Inflammatory macrophage treated with lipopolysaccharide for 4 hours (primary cell): ENCODE measurements at places on chromosomes 7 and 10.

DNA sequence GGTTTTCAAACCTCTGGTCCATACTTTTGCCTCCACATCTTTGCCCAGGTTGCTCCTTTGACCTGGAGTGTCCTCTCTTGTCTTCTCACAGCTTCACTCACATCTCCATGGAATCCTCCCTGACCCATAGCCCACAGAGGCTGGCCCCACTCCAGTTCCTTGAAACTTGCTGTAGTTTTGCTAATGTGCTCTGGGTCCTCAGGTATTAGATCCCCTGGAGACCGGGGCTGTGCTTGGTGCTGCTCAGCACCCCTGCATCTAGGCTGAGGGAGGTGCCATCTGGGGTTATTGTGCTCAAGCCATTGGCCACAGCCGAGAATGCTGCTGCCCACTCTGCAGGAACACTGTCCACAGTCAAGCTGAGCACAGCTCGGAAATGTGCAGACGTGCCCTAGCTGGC, 16.5 kb downstream of the KNDC1 start:
- no peak for DNase-seq

DNA sequence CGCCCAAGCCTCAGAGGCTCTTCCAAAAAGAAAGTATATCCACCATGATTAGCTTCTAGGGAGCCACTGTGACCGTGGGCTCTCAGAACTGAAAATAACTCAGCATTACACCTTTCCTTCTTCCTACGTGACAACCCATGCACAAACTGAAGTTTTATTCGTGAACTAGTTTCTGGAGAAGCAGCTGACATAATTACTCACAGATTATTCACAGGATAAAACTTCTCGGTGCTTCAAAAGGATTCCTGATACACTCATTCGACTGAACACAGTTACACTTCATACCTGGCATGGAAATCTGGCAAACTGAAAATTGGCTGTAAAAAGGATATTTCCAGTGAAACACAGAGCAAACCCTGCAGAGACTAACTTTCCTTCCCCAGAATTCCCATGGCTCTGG, 139.2 kb upstream of the PTER start:
- DNase-seq, result no peak

- DNase-seq, result no peak
Observed at GRCh38 chr7:41336455-41336952, 366.4 kb downstream of the INHBA start.

DNA sequence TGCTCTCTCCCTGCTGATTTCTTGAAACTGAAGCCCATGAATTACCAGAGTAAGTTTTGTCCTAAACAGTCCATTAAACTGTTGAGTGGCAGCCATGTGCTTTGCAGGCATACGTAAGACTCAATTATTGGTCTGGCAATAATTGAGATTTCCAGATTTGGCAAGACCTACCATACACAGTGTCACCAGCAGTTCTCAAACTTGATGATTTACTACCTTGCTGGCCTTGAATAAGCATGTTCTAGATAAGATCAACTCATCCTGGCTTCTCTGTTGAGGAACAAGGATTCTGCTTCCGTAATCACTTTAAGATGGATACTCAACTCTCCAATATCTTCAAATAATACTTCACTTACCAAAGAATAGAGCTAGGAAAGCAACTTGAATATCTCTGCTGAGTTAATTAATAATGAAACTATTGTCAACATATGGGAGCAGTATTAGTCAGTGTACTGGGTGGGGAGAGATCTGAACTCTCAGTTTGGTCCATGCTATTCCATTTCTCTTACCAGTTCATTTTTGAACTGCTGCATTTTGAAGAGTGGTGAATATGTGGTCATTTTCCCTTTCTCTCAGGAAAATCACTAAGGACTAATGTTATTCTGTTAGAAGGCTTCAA, 181.4 kb downstream of the IPMK start:
- DNase-seq, result no peak

DNA sequence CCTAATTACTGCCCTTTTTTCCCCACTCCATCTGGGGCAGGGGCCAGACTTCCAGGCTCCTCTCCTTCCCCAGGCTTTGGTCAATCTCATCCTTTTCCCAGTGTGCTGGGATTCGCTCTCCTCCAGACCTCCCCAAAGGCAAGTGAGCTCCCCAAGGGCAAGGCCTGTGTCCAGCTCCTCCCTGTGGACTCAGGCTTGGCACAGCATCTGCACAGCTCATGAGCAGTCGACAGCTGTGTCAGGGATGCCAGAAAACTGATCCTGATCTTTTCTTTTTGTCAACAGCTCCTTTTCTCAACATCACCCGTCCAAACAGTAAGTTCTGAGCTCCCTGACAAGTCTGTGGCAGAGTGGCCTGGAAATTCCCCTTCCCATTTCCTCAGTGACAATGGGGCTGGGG, 67.1 kb downstream of the C10orf120 start:
- no peak for DNase-seq

DNA sequence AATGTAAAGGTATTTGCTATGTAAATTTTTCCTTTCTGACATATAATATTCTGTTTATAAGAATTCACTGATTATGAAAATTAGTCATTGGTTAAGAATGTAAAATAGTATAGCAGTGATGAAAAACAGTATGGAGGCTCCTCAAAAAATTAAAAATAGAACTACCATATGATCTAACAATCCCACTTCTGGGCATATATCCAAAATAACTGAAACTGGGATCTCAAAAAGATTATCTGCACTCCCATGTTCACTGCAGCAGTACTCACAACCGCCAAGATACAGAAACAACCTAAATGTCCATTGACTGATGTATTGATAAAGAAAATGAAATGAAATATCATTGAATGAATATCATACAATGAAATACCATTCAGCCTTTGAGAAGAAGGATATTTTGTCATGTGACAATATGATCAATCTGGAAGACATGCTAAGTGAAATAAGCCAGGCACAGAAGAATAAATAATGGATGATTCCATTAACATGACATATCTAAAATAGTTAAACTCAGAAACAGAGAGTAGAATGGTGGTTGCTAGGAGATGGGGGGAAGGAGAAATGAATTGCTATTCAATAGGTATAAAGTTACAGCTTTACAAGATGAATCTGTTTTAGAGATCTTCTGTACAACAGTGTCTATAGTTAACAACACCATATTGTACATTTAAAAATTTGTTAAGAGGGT, 14.0 kb downstream of the C10orf88 start:
- DNase-seq, result no peak

GRCh38 chr10:28326516-28327490, 23.9 kb upstream of the MPP7 start:
- no peak for DNase-seq

DNA sequence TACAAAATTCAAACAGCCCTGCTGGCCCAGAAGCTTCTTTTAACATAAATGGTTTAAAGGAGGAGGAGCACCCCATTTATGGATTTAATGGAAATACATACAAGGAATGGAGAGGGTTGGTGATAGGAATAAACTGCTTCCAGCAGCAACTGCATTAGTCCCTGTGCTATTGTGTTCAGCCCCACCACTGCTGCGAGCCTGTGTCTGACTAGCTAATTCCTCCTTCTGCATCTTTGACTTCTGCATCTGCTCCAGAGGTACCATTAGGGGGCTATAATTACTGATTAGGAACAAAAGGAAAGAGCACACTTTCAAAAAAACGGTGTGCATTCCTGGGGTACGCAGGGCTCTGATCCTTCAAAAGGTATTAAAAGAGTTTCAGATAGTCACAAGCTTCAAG, 24.8 kb downstream of the CDCA7L start:
- no peak for DNase-seq

DNA sequence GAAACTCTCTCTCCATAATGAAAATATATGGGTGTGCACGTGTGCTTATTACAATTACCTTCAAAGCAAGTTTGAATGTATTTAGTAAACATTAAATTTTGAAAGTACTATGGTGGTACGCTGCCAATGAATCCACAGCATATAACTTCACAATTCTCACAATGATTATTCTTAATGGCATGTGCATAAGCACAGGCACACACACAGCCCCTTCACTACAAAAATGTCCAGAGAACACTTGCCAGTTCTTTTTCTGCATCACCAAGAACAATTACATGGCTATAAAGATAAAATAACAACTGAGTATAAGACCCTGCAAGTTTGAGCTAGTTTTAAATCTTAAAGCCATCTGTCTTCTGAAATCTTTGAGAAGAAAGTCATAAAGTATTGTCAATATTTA, 22.2 kb downstream of the SGCE start:
- no peak for DNase-seq

DNA sequence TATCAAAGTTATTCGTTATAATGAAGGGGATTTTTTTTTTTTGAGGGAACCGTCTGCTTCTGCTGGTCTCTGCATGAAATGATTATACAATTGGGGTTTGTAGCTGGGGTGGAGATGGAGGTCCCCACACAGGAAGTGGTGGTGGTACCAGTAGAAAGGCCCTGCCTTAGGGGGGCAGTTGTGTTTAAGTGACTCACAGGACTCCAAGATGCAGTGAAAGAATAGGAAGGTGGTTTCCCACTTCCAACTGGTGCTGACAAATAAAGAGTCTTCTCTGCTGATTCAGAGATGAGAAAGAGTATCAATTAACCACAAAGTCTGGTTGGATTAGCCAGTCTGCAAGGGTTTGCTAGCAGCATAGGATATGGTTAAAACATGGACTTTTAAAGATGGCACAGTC, 376.0 kb downstream of the SORCS3 start:
- no peak for DNase-seq

DNA sequence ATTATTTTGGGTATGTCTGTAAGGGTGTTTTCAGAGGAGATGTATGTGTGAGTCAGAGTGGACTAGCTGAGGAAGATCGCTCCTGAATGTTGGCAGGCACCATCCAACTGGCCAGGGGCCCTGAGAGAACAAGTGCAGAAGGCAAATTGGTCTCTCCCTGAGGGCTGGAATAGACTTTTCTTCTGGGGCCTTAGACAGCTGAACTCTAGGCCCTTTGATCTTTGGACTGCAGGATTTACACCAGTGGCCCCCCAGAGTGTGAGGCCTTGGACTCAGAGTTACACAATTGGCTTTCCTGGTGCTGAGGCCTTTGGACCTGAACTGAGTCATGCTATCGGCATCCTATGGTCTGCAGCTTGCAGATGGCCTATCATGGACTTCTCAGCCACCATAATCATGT, 217.2 kb downstream of the REEP3 start:
- no peak for DNase-seq

- no peak for DNase-seq
Observed at GRCh38 chr10:72333112-72334015, 21.4 kb downstream of the DNAJB12 start.

DNA sequence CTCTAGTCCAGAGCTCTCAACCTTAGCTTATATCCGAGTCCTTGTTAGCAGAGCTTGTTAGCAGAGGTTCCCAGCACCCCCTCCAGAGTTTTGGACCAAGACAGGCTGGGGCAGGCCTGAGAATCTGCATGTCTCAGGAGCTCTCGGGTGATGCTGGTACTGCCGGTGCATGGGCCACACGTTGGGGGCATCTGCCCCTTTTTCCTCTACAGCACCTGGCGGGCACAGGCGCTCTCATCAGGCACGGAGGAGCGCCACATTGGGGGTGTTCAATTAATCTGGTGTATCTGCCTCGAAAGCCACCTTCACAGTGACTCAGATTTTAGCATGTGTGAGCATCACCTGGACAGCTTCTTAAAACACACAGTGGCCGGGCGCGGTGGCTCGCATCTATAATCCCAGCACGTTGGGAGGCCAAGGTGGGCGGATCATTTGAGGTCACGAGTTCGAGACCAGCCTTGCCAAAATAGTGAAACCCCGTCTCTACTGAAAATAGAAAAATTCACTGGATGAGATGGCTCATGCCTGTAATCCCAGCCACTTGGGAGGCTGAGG, 117.7 kb downstream of the ELFN1 start:
- no peak for DNase-seq

DNA sequence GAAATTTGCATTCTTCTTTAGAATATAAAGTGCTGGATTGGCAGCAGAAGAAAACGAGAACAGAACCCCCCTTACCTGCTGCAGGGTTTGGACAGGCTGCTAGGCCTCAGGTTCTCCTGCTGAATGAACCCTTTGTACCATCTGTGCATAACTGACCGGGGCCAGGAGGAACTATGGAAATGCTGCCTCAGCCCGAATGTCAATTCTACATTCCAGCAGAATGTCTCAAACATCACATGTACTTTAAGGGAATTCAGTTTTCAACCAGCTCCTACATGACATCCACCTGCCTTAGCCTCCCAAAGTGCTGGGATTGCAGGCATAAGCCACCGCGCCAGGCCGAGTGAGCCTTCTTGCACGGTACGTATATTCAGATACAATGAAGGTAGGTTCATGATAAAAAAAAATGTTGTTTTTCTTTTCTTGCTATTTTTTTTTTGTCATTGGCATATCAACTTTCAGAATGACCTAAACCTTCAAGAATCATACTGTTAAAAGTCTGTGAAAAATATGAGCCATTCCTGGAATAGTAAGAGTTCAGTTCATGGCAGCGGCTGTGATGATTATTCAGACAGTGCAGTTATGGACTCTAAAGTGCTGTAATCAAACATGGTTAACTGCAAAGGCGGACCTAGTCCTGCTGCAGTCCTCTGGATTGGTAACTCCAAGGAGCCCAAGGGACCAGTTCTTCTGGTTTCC, 84.4 kb upstream of the TNS3 start:
- no peak for DNase-seq

DNA sequence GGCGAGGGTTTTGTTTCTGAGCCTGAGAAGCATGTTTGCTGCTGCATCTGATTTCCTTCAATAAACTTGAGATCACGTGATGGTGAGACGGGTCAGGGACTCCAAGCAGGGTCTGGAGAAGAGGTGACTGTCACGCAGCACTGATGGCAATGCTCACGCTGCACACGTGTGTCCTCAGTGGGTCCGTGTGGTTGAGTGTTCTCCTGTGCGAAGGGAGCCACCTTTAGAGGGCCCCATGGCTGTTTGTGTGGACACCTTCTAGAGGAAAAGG, 100.4 kb downstream of the WDR37 start:
- no peak for DNase-seq

DNA sequence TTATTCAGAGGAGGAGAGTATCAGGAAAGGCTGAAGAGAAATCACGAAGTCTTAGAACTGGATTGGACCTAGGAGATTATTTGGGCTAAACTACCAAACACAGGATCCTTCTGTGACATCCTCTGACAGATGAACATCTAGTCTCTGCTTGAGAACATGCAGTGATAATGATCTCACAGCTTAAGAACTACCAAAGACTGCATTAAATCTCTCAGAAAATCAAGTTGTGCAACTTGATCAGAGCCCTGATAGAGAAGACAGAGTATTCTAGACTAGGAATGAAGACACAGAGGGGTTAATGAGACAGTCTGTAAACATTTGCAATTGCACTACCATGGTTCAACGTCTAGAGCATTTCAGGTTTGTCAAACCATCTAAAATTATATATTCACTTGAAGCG, 37.1 kb upstream of the AGBL3 start:
- DNase-seq, result no peak

GRCh38 chr10:75904499-75905283, 473.3 kb downstream of the LRMDA start:
- DNase-seq, result no peak
